Retina (tissue), 1 donor: ENCODE measurements at places on chromosomes 7 and 10.

DNA sequence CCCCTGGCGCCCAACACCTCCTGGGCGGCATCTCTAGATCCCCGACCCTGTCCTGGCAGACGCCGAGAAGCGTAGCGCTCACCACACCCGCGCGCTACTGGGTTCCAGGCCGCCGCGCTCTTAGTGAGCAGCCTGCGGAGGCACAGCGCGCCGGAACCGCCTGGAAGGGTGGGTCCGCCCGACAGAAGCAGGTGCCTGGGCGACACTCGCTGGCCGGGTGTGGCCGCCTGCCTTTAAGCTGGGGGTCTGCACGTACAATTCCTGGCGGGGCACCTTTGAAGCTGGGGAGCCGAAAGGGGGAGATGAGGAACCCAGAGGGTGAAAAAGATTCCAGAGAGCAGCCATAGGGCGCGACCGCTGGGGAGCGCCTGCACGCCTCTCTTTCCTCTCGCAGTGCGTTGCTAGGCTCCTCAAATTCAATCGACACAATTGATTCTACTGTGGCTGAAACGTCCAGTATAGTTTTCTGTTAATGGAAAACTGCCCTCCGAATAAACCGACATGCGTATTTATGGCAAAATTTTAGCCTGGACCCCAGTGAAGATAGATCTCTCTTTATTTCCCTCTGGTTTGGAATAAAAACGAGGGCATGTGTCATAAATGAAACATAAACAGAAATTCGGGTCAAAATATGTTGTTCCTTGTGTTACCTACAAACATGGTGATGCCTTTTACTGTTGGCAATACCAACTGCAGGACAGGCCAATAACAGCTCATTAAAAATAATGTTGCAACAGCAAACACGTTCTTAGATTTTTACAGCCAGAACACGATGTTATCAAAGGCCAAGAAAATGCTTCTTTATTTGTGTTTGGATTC is 4.6 kb downstream of the HMX3 start:
- peak; percentile 79 for DNase-seq

- no peak for DNase-seq
These were observed 255.8 kb downstream of the ABCA13 start for GRCh38 chr7:48426966-48427555.

GRCh38 chr10:13449296-13449695 is 79.5 kb downstream of the BEND7 start:
- no peak for DNase-seq

GRCh38 chr7:71403202-71403946 is 271.4 kb downstream of the GALNT17 start:
- no peak for DNase-seq

DNA sequence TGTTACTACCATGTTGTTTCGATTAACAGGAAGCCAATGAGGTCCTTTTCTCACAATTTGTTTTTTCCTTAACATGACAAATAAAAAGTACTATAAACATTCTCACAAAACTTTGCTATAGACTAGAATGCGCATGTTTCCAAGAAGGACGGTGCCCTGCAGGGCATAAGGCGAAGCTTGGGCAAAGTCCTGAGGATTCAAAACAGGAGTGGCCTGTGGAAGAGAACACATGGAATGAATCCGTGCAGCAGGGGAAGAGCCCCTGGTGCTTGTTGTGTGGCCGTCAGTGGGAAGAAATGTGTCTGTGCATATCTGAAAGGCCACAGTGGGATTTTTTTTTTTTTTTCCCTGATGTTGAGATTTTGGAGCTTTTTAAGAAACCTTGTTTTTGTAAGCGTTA is 67.6 kb downstream of the ITGA8 start:
- no peak for DNase-seq

DNA sequence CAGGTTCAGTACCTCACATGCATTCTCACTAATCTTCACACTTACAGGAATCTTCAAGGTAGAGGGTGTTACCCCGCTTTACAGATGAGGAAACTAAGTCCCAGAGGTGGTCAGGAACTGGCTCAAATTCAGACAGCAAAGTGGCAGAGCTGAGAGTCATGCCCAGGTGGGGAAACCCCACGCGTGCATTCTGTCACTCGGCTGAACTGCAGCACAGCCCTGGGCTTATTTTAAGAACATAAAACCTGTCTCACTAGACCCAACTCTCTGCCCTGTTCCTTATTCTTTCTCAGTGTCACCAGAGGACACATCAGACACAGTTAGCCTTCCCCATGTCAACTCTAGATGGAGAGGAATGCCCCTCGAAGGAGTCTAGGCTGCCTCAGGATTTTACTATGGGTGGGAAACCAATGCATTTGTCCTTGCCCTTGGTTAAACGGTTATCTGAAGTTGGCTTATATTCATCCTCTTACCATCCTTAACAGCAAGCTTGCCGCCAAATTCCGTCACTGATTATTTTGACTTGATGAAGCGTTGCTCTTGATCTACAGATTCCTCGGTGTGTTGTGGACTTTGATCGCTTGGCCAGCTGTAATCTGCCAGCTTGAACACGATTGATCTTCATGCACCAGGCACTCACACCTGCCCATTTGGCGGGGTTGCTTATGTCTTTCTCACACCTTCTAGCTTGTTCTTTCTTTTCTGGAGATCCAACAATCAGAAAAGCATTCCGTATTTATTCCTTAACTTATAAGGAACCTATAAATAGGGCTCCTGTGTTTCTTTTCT is 627.9 kb downstream of the SDK1 start:
- DNase-seq: no peak

GRCh38 chr10:71128311-71128980 is 83.9 kb upstream of the UNC5B start:
- no peak for DNase-seq

- DNase-seq: no peak
These were observed 28.0 kb upstream of the SLC39A12 start for GRCh38 chr10:17923728-17924127.

DNA sequence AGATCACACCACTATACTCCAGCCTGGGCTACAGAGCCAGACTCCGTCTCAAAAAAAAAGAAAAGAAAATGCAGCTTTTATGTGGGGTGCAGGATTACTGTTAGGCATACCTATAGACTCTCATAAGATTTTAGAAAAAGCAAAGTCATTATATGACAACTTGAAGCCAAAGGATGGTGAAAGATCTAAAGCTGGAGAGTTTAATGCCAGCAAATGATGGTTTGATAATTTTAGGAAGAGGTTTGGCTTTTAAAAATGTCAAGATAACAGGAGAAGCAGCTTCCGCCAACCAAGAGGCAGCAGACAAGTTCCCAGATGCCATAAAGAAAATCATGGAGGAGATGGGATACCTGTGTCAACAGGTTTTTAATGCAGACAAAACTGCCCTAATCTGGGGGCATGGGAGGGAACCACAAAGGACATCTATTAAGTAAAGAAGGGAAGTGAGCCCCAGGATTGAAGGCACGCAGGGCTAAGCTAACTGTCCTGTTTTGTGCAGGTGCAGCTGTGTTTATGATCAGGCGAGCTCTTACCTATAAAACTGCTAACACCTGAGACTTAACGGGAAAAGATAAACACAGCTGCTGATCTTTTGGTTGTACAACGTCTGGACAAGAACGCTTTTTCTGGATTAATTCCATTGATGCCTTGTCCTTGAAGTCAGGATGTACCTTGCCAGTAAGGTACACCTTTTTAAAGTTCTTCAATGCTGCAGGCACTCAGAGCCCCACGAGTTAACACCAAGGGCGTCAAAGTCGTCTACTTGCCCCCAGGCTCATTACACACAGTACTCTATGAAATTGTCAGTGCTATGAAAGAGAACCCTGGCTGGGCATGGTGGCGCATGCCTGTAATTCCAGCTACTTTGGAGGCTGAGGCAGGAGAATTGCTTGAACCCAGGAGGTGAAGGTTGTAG is 10.5 kb upstream of the ANKRD61 start:
- no peak for DNase-seq

DNA sequence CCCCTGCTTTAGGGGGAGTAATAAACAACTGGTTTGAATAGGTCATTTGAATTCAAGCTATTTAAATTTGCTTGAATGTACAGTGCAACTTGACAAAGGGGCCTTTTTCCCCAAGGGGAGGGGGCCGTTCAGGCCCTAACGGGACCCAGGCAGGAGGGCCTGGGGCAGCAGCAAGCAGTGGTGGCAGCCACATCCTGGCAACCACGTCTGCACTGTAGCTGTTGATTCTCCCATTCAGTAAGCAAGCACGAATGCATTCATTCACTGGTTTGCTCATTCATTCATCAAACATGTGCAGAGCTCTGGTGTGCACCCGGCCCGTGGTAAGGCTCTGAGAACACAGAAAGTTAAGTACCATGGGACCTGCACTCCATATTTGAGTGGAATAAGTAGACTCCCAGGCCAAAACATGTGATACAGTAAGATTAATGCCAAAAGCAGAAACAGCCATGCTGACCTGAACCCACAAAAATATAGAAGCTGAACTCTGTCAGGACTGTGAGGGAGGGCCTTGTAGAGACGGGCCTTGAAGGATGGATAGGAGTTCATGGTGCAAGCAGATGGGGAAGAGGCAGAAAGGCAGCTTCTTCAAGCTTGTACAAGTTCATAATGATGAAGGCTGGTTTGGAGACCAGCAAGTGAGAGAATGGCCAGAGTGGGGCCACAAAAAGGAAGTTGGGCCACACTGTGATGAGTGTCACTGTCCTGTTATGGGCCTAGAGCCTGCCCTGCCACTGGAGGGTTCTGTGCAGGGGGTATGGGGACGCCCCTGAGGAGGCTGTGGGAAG is 29.3 kb upstream of the C10orf53 start:
- DNase-seq: no peak

GRCh38 chr7:159240962-159241361 is 96.3 kb upstream of the VIPR2 start:
- no peak for DNase-seq

DNA sequence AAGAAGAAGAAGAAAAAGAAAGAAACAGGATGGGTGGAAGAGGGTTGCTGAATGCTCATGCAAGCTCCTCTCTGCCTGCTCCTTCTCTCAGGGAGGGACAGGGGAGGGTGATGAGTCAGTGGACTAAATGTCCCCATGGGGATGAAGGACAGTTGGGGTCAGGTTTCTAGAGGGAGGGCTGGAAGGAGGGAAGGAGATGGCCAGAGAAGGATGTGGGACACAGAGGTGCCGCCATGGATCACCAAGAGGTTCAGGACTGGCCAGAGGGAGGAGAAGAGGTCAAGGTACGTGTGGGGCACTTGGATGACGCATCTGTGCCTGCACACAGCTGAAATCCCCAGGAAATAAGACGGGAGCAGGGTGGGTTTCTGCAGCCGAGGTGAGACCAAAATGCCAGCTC is 88.9 kb upstream of the GTF2I start:
- DNase-seq: no peak

- no peak for DNase-seq
These were observed 32.7 kb downstream of the R3HCC1L start for GRCh38 chr10:98167191-98167590.

GRCh38 chr7:15856311-15856710 is 169.8 kb upstream of the MEOX2 start:
- no peak for DNase-seq

DNA sequence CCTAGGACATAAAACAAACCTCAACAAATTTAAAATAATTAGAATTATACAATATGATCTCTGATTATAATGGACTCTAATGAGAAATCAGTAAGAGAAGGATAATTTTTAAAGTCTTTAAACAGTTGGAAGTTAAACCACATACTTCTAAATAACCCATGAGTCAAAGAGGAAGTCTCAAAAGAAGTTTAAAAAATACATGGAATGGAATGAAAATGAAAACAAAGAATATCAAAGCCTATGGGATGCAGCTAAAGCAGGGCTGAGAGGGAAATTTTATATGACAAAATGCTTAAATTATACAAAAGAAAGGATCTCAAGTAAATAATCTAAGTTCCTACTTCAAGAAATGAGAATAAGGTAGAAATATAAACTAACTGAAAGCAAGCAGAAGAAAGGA is 460.5 kb downstream of the RPS24 start:
- no peak for DNase-seq

DNA sequence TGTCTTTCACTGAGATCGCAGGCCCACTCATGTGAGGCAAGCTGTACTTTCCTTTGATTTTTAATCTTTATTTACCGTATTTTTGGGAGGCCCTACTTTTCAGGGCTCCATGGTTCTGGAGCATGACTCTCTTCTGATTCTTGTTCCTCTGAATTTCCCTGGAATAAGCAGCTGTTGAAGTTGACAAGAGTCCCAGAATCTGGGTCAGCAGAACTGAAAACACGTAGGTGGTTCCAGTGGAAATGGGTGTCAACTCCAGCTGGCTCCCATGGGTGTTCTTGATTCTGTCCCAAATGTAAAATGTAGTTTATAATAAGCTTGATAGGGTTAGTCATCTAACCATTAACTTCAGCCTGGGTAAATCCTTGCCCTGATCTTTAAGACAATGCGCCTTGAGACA is 409.4 kb downstream of the GATA3 start:
- no peak for DNase-seq

DNA sequence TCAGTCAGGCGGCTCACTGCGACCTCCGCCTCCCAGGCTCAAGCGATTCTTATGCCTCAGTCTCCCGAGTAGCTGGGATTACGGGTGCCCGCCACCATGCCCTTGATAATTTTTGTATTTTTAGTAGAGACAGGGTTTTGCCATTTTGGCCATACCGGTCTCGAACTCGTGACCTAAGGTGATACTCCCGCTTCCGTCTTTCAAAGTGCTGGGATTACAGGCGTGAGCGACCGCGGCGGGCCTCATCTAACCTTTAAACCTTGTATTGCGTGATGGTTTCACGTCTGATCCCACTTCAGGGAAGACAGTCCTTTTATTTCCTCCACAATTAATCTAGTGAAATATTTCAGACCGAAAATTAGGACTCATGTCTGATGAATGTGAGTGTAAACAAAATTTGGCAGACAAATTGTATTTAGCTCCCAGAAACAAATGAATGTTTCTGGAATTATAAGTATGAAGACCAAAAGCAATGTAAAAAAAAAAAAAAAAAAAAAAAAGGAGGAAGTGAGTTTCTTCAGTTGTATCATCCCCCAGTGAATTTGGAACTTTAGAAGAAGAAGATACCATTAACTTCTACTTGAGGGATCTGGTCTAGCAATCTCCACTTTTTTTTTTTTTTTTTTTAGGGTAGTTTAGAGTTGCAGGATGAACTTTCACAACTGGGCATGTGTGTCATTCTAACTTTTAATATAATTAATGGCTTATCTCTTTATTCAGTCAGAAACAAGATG is 1.6 kb downstream of the NUP42 start:
- no peak for DNase-seq

DNA sequence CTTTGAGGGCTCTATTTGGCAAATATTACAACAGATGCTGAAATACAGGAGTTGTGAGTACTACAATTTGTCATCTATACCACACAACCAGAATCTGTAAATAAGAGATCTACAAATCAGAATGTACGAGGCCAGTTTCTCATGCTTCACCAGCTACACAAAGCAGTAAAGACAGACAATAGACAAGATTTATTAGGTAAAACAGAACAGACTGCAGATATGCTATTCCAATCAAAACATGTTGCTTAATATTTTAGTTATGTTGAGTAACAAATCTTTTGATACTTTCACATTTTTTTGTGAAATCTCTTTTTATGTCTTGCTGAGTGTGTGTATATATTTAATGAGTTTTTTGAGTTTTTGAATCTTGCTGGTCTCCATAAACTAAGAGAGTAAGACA is 109.1 kb downstream of the CHCHD3 start:
- no peak for DNase-seq

GRCh38 chr7:29926741-29927140 is 62.9 kb downstream of the SCRN1 start:
- DNase-seq: no peak

- DNase-seq: no peak
These were observed 95.8 kb upstream of the TNS3 start for GRCh38 chr7:47677664-47678063.
